Esophagus muscularis mucosa (tissue), 4 donors: ENCODE measurements at places on chromosomes 2 and 18. TPM values are rescaled to one million over a fixed set of nuclear protein-coding genes. Genes with fewer than 3 reads are reported as not detected.

CFC1 gene
- not detected for total RNA-seq

- no peak for DNase-seq
- no peaks in the 10 kb centered on the region for H3K4me1 ChIP-seq
- no peak overlapping the region for H3K27ac ChIP-seq
These were observed 102.2 kb downstream of the DLGAP1 start for GRCh38 chr18:4352746-4353551.

GKN2 gene
- not detected for total RNA-seq

GRCh38 chr18:74748809-74749208 is 151.1 kb downstream of the ZNF407 start:
- no peak for DNase-seq
- H3K27me3 ChIP-seq: no peaks in the 10 kb centered on the region
- H3K36me3 ChIP-seq: no peaks in the 10 kb centered on the region
- H3K4me3 ChIP-seq: no peak overlapping the region

ANO7 gene
- 0.32 TPM for total RNA-seq
